ENCODE measurements at places on chromosomes 6 and 20.

DNA sequence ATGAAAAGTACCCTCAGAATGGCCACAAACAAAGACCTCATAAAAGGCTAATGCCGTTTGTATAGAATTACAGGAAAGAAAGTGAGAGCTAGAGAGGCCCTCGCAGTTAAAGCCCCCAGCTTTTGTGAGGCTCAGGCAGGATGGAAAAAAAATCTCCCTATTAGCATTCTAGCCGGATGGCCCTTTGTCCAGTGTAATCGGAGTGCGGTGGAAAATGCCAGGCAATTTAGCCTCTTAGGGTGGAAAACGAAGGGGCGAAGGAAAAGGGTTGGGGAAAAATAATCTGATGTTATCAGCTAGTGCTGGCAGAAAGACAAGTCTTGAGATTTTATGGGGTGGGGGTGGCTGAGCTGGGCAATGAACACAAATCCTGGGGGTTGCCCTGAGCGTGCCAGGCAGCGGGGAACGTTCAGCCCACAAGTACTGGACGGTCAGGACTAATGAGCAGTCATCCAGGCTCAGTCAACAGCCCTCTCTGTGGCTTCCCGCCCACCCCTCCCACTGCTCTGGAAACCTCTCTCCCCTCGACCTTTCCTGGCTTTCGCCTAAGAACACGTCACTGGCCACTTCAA lies 92.4 kb downstream of the PSMG4 start:
- peak; percentile 94 for DNase-seq

DNA sequence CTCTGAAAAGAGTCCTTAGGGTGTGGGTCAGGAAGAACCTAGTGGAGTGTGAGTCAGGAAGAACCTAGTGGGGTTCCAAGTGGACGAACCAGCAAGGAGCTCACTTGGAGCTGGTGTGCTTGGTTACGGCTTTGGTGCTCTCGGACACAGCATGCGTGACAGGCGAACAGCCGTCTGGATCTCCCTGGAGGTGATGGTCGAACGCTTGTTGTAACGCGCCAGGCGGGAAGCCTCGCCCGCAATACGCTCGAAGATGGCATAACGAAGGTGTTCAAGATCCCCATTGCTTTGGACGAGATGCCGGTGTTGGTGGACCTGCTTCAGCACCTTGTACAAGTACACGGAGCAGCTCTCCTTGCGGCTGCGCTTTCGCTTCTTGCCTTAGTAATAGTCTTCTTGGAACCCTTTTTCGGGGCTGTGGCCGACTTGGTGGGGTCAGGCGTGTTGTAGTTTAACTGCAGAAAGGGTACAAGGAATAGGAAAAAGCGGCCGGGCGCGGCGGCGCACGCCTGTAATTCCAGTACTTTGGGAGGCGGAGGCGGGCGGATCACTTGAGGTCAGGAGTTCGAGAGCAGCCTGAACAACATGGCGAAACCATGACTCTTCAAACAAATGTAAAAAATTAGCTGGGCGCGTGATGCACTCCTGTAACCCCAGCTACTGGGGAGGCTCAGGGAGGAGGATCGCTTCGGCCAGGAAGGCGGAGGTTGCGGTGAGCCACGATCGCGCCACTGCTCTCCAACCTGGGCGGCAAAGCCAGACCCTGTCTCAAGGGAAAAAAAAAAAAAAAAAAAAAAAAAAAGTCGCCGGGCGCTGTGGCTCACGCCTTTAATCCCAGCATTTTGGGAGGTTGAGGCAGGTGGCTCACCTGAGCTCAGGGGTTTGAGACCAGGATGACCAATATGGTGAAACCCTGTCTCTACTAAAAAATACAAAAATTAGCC lies 48.0 kb downstream of the OR2B2 start:
- no peak for DNase-seq

GRCh38 chr6:11918739-11919605 lies 93.1 kb upstream of the HIVEP1 start:
- peak; percentile 10 for DNase-seq

GRCh38 chr6:136740050-136740974 lies 52.0 kb downstream of the MAP3K5 start:
- no peak for DNase-seq

DNA sequence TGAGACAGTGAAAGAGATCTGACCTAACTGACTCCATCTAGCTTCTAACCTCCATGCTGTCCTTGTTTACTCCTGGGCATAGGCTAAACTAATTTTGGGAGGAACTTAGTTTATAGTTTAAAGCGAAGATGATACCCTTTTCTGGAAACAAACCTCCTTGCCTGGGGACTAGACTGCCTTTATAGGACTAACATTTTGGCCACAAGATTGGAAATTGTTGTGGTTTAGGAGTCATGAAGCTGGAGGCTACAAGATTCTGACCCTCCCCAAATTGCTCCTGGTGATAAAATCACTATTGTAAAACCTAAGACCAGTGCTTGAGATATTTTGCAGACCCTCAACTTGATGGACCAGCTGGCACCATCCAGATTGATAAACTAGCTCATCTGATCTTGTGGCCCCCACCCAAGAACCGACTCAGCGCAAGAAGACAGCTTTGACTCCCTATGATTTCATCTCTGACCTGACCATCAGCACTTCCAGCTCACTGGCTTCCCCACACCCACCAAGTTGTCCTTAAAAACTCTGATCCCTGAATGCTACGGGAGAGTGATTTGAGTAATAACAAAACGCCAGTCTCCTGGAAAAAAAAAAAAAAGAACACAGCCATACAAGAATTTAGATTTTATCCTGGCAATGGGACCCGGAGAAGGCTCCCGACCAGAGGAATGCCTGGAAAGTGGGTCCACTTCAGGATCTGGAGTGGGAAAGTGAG lies 63.0 kb downstream of the ABHD12 start:
- no peak for DNase-seq

DNA sequence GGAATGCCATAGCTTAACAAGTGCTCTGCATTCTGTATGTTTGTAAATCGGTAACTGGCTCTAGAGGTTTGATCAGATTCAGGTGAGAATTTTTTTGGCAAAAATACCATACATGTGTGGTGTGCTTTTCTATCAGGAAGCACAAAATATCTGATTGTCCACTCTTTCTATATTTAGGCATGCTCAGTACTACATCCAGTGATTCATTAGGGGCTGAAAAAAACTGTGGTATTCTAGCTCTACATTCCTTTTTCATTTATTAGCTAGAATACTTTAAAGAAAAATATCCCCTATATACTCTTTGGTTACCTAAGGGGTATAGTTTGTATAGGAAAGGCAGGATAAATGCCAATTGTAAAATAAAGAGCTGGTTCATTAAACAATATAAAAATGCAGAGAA lies 10.6 kb upstream of the ELOVL2 start:
- no peak for DNase-seq

DNA sequence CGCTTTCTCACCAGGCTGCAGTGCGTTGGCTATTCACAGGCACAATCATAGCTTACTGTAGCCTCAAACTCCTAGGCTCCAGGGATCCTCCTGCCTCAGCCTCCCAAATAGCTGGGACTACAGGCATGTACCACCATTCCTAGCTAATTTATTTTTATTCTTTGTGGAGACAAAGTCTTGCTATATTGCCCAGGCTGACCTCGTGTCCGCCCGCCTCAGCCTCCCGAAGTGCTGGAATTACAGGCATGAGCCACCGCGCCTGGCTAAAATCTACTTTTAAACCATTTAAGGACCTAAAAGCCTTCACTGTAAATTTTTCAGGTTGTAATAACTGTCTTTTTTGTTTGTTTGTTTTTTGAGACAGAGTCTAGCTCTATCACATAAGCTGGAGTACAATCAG lies 15.2 kb downstream of the SAMHD1 start:
- DNase-seq = no peak

GRCh38 chr6:74283532-74283931 lies 587.5 kb downstream of the CD109 start:
- DNase-seq = no peak

DNA sequence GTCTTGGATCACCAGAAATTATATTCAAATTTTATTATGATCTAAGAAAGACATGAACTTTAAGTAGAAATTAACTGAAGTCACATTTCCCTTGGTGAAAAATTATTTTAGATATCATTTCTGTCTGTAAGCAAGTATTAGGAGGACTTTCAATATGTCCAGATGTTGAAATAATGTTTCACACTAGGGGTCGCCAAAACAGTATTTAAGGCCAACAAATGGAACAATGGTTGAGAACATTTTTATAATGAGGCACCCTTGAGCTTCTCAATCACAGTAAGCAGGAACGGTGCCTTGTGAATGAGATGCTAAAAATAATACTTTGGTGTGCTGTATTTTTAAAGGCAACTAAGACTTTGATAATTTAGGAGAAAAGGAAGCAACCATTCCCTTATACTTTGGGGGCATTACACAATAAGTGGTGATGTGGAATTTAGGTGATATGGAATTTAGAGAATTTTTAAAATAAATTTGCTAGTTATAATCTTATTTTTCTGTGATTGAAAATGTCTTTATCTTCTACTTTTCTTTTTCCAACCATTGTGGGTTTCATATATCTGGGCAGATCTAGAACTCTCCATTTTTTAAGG lies 9.6 kb upstream of the SF3B5 start:
- DNase-seq = peak; percentile 64

DNA sequence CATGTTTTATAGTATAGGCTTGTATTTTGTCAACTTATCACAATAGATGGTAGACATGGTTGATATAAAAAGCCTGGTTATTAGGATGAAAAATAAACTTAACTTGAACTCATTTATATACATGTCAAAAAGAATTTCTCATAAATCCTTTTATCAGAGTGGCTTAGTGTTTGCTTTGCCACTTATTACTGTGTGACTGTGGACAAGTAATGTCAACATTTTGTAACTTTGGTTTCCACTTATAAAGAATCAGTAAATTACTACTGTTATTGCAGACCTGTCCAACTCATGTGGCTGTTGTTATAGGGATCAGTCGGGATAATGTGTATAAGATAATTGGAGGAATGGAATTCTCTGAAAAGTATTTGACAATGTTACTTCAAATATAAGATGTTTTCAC lies 894.8 kb upstream of the FLRT3 start:
- no peak for DNase-seq

DNA sequence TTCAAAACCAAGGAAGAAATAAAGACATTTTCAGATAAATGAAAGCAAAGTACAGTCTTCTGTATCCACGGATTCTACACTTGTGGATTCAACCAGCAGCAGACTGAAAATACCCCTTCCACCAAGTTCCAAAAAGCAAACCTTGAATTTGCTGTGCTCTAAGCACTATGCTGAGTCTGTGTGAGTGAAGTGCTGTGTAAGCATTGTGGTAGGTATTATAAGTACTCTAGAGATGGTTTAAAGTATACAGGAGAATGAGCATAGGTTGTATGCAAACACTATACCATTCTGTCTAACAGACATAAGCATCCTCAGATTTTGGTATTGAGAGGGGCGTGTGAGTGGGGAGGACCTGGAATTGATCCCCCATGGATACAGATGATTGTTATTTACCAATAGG lies 9.6 kb downstream of the OSER1 start:
- DNase-seq = no peak

GRCh38 chr20:49981218-49982071 lies 1.3 kb upstream of the SNAI1 start:
- DNase-seq = peak; percentile 15

DNA sequence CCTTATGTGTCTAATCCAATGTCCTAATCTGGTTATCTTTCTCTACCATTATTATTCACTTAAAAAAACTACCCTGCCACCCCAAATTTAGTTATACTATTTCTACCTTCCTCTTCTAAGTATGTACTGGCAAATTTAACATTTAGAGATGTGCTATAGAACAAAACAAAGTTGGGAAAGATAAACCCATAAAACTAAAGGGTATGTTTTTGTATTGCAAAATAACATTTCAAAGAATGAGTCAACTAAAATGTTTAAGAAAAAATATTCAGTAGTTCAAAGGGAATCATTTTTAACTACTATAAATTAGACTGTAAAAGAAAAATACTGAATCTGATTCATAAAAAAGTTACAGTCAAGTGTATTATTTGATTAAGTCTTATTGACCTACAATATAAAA lies 103.0 kb downstream of the LMBRD1 start:
- no peak for DNase-seq

GRCh38 chr6:16179970-16180431 lies 51.1 kb downstream of the MYLIP start:
- DNase-seq = no peak

DNA sequence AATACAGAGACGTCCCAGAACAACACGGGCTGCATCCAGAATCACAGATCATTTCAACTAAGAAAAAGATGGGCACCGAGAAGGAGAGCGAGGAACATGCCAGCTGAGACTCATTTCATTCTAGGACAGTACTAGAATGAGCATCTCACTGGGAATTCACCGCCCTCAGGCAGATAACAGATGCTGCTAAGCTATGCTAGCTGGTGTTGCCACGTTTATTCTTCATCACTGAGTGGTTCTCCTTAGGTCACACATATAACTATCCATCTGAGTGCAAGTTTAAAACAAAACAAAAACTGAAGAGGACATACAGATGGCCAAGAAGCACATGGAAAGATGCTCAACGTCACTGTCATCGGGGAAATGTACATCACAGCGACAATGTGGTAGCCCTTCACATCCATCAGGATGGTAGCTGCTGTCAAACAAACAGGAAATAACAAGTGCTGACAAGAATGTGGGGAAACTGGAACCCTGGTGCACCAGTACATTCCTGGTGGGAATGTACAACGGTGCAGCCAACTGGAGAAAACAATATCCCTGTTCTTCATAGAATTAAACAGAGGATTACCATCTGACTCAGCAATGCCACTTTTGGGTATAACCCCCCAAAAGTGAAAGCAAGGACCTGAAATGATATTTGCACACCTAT lies 97.6 kb downstream of the SLC22A23 start:
- DNase-seq = no peak

DNA sequence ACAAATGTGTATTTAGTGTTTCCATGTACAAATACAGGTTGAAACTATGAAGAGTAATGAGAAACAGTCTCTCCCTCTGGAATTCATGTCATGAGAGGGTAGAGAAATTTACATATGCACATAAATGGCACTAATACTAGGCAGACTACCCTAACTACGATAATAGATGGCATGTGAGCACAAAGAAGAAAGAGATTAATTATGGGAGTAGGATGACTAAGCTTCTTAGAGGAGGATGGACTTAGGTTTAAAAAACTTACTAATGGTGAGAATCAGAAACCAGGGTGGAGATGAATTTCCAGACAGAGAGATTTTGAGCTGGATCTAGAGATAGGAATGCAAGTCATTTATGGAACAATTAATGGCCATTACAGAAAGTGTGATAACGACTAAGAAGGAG lies 225.3 kb upstream of the HTR1E start:
- DNase-seq = no peak

DNA sequence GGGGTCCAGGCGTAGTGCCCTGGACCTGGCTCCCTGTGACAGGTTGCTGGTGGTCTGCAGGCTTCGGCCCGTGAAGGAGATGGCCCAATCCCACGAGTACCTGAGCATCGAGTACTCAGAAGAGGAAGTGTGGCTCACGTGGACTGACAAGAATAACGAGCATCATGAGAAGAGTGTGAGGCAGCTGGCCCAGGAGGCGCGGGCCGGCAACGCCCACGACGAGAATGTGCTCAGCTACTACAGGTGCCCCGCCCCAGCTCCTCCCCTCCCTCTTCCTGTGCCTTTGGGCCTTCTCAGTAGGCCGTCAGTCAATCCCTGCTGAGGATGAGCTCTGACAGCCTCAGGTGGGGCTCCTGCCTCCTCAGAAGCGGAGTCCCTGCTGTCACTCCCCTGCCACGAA lies 42.6 kb downstream of the UQCC2 start:
- no peak for DNase-seq
